Fibroblast of gingiva (primary cell): ENCODE measurements at places on chromosomes 6 and 20.

DNA sequence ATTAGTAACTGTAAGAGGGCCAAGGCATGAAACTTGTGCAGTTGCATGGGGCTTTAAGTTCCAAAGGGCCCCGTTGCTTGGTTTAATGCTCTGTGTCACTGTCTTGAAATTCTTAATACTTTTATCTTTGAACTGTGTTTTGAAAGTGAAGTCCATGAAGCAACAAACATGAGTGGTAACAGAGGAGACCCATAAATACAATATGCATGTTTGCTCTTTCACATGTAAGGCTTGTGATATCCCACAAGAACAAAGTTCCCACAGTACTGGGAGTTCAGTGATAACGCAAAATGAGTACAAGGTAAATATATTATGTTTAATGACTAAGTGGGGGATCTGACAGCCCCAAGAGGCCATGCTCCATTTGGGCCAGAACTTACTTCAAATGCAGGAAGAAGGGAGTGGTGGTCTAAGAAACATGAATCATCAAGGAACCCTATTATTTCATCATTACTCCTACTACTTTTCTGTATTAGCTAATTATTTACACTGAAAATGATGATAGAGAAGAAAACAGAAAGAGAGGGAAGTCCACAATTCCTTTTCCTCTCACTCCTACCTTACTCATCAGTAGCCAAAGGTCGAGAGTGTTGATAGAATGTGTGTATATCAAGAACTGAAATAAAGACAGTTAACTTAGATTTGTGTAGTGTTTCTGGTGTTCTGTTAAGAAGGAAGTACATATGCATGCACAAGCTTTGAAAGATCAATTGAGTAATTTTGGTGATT is 157.3 kb downstream of the PHF3 start:
- DNase-seq, result no peak

DNA sequence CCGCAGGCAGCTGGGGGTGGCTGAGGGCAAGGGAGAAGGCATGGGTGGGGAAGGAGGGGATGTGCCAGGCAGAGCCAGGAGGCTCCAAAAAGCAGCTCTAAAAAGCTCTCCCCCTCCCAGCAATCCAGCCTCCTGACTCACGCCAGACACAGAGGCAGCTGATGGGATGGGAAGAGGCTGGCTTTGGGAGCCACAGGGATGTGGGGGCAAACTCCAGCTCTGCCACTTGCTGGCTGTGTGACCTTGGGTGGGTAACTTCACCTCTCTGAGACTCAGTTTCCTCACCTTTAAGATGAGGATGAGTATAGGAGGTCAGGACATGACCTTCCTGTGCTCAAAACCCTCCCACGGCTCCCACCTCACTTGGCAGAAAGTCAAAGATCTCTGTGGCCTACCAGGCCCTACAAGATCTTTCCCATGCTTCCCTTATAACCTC is 148.9 kb downstream of the CEBPB start:
- DNase-seq, result peak; percentile 64

DNA sequence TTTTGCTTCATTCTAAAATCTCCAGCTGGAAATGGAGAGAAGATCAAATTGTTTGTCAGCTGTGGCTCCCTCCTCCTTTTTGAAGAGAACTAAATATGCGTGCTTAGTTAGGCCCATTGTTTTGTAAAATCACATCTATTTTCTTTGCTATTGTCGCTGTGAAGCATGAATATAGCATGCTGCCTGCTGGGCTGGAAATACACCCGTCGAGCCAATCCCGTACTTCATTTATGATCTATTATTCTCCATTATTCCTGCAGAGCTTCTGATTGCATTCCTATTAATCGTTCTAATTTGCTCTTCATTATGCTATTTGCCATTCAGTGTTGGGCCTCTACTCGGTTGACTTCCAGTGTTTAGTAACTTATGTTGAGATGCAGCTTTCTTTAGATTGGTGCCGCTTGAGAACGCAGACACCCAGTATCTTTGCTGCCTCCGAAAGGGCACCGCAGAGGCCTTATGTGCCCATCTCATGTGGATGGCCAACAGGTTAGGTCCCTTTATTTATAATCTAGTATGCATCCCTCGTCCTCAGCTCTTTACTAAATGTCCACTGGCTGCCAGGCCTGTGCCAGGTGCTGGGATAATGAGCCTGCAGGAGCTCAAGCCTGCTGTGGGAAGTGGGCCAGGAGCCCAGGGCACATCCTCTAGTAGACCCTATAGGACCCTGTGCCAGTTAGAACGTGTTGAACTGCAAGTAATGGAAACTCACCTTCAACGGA is 45.6 kb downstream of the FAM50B start:
- no peak for DNase-seq

- DNase-seq, result peak; percentile 29
These were observed 90.1 kb downstream of the CRYBG1 start for GRCh38 chr6:106450653-106451052.

DNA sequence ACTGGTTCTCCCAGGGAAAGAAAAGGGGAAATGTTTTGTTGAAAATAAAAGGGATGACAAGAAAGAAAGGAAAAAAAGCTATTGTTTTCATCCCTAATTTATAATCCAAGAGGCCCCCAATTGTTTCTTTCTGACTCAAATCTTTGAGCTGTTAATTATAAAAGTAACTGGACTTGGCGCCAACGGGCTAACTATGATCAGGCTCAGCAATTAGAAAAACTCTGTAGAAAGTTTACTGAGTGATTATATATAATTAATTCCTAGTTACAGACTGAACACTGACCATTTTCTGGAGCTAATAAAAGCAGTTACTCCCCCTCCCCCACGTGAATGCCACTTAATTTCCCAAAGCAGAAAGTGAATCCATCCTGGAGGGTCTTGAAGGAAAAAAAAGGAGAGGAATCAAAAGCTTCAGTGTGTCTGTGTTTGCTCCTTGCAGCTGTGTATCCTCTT is 3.2 kb downstream of the ZMYND8 start:
- DNase-seq, result no peak

DNA sequence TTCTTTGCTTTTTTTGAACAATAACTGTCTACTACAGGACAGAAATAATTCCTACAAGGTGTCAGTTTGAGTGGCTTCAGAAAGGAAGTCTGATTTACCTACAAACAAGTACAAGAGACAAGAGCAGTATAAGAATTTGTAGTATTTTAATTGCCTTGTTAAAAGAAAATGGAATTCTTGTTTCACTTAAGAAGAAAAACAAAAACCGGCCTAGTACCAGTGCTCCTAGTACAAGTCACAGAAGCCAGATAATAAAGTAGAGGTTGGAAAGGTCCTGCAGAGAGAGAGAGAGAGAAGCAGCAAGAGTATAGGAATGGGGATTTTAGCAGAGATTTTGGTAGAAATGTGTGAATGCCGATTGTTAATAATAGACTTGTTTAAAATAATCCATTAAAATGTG is 6.4 kb downstream of the TAB2 start:
- DNase-seq, result no peak

GRCh38 chr6:122381494-122382265 is 17.8 kb upstream of the HSF2 start:
- peak; percentile 76 for DNase-seq

- no peak for DNase-seq
These were observed 17.0 kb upstream of the PXDC1 start for GRCh38 chr6:3768502-3768901.

DNA sequence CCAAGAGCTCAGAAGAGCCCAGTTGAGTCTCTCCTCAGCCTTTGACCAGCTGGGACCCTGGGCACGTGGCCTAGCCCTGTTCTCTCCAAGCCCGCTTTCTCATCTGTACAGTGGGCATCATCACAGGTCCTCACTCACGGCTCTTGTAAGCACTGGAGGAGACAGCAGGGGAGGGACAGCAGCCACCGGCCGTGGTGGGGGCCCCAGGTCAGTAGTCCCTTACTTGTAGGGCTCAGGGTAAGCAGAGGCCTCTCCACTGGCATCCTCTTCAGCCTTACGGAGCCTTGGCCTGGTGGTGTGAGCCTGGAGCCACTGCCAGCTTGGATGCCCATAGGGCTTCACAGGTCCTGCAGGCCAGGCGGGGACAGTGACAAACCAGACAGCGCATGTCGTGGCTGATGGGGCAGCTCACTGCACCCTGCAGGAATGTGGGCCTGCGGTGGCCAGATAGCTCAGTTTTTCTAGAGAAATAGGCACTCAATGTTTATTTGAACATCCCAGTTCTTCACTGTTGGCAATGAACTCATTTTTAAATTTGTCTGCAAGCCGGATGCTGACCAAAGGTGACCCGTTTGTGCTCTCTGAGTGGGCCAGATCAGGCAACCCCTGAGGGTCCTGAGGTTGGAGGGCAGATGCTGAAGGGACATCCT is 65.1 kb downstream of the ADNP start:
- DNase-seq, result no peak

- DNase-seq, result no peak
These were observed 10.7 kb upstream of the TAAR2 start for GRCh38 chr6:132634796-132635195.

DNA sequence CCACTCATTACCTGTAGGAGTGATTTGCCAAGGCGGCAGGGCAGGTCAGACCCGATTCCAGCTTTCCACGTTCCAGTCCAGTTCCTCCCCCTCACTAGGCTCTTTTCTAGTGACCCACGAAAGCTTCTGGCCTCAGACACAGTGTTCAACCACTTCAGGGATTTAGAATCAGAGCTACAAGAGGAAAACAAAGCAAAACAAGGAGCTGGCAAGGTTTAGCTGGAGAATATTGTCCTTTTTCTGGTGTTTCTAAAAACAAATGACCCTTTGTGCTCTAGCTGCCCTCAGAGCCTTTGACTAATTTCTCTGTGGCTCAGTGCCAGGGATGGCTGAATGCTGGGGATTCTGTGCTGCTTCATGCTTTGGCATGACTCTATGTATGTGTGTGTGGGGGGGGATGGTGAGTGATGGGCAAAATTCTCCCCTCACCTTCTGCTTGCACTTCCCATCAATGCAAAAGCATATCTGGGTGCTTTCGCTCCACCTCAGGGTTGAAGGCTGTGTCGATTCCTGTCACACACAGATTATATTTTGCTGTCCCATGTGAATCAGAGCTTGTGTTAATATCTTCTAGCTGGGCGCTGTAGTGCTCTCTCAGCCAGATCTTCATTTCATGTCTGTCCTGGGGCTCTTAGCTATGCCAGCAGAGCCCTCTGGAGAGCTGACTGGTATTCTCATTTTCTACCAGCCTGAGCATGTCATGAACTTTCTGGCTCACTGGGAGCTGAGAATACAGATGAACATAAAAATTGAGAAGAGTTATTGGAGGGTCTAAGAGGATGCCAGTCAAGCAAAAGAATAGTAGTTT is 19.3 kb upstream of the NEDD9 start:
- DNase-seq, result peak; percentile 70

DNA sequence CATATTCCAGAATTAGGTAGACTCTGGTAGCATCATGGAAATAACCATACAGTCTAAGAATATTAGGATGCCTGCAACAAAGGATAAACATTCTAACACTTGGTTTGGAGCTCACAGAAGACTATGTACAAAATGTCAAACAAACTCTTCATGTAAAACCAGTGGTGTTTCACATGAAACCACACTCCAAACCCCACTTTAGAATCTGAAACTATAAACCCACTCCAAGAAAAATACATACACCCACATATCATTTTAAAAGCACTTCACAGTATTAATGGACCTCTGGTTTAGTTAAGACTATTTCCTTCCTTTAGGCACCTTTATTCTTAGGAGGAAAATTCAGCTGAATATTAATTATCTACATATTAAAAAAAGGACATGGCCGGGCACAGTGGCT is 10.5 kb downstream of the AURKA start:
- no peak for DNase-seq

GRCh38 chr6:69449887-69450286 is 346.9 kb downstream of the LMBRD1 start:
- no peak for DNase-seq

DNA sequence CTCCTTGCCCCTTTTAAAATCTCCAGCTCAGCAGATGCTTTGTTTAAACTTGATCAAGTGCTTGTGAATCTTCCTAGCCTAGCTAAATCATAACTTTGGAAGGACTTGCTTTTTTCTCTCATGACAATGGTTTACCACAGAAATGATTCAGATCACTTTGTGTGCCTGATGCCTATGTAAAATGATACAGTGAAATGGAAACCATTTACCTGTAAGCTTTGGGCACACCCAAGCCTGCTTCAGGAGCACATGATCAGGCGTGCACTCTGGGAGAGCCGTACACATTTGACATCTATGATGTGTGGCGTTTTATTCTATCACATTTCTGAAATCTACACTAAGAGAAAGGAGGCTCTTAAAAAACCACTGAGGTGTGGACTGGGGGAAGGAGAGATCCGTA is 41.1 kb downstream of the PTPN1 start:
- no peak for DNase-seq

- no peak for DNase-seq
These were observed 73.5 kb downstream of the FYN start for GRCh38 chr6:111799576-111800258.

DNA sequence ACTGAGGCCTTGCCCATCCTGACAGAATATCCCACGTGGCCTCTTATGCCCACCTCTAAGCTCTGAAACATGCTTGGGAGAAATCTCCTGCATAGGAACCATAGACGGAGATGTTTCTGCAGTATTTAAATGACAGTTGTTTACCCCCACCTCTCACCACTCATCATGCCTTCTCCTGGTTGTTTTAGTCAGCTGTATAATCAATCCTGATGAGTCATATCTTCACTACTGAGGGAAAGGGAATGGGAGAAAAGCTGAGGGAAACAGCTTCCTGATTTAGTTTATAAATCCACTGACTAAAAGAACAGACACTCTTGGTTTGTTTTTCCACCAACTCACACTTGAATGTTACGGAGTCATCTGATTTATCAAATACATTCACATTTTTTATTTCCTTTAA is 113.2 kb upstream of the TENT5A start:
- peak; percentile 37 for DNase-seq

- DNase-seq, result no peak
These were observed 12.3 kb downstream of the DYNLT2 start for GRCh38 chr6:169738976-169739529.

GRCh38 chr20:19876828-19877460 is 118.9 kb downstream of the RIN2 start:
- DNase-seq, result no peak

DNA sequence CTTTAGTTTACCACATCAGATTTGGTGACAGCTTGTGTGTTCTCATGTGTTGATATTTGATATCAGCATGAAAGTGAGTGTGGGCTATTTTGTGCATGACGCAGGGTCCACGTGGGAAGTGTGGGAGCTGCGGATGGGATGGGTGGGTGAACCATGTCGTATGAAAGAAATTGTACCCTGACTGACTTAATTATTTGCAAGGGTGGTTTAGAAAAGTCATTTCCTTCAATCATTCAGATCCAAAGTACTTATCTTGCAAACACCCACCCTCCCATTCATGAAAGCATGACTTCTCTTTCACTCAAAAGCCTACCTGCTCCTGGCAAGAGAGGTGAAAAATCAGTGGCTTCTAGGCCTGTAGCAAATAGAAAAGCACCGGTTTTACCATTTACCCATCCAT is 91.8 kb upstream of the BACH2 start:
- no peak for DNase-seq

GRCh38 chr6:119237177-119237715 is 112.3 kb downstream of the MAN1A1 start:
- DNase-seq, result no peak

DNA sequence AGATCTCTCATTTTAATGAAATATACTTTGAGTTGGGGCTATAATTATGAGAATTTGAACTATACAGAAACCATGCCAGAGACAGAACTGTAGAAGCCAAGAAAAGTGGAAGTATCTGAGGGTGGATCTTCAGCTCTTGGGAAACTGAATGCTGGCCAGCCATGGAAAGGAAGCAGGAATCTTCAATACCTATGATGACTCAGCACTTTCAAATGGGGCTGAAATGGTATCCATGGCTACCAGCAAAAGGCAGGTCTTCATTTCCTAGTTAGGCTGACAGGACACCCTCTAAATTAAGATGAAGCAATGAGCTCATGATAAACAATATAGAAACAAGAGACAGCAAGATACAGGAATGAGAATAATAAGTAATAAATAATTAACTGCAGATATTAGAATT is 171.3 kb downstream of the COL21A1 start:
- DNase-seq, result no peak

- DNase-seq, result peak; percentile 50
These were observed 53.9 kb downstream of the OTOR start for GRCh38 chr20:16801919-16802651.
